Karpas-422 (cell line): ENCODE measurements at places on chromosomes 11 and 22.
A peak's percentile ranks its signal among the peaks of the same experiment; 100 is the strongest.

DNA sequence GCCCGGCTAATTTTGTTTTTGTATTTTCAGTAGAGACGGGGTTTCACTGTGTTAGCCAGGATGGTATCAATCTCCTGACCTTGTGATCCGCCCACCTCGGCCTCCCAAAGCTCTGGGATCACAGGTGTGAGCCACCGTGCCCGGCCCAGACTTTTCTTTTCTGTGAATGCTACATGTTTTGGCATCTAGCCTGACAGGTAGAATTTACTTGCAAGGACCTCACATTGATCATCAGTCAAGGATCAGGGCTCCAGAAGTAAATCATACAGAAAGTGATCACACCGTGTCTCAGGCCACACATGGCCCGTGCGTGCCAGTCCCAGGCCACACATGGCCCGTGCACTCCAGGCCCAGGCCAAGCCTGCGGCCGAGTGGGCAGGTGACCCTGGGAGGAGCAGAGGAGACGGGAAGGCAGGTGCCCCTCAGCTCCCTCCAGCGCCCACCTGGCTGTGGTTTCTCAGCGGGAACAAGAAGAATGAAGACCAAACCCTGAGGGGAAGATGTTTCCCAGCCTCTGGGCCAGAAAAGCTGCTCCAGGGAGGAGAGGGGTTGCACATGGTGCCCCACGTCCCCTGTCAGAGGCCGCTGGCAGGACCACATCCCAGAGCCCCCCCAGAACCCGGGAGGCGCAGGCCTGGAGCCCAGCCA lies 76.2 kb downstream of the BRD1 start:
- no peak for DNase-seq

GRCh38 chr11:69630017-69630416 lies 10.9 kb upstream of the CCND1 start:
- peak; percentile 69 for DNase-seq

DNA sequence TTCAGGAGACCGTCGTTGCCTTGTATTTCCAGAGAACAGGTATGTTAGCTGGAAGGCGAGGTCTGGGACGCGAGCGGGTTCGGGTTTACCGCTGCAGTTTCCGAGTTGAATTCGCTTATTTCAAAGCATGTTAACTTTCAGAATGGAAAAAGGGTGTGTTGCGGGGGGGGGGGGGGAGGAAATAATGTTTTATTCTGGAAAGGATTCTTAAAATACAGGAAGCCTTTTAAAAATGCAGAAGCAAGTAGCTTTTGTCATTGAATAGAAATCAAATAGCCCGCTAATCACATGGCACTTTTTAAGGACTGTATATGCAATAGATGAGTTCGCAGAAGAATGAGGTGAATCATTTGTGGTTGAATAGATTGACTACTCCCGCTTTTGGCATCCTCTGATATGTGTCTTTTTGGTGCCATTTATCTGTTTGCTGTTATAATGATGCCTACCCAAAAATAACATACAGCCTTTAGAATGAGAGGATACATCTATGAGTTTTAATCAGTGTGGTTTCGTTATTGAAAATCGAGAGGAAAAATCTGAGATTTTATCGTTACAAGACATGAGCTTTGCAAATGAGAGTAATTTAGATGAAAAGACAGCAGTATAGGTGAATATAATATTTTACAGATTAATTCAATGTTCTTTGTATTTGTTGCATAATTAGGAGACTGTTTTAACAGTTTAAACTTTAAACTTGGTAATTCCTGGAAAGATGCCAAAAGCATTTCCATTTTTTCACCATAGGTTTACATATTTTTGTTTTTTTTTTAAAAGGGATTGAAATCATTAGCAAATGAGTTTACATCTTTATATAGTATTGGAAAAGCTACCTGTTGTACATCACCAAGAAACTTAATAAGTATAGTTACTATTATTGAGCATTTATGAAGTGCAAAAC lies 1.7 kb downstream of the PDE3B start:
- DNase-seq = no peak

- DNase-seq = no peak
Measured at GRCh38 chr22:38290347-38290746, 17.5 kb upstream of the TMEM184B start.

GRCh38 chr22:37455896-37456295 lies 28.6 kb upstream of the ELFN2 start:
- DNase-seq = no peak
